ENCODE measurements at places on chromosomes 12 and 14. TPM values are rescaled to one million over a fixed set of nuclear protein-coding genes. Genes with fewer than 3 reads are reported as not detected.

Gene MGST1
- 410 TPM for total RNA-seq

Gene SLC38A4
- 0.69 TPM for total RNA-seq

Gene KRT3
- not detected for total RNA-seq

Gene RD3L
- not detected for total RNA-seq

Gene RXYLT1
- total RNA-seq = 13.6 TPM

Gene PLD4
- total RNA-seq = 16.7 TPM

Gene KRT6B
- not detected for total RNA-seq

Gene CEBPE
- 0.20 TPM for total RNA-seq
